ENCODE measurements at places on chromosomes 3 and 15.

GRCh38 chr15:98907927-98908471 is 99.6 kb downstream of the PGPEP1L start:
- DNase-seq = no peak

- no peak for DNase-seq
Observed at GRCh38 chr3:138038725-138039462, 28.9 kb downstream of the CLDN18 start.

- DNase-seq = no peak
Observed at GRCh38 chr3:78434801-78435200, 1333.0 kb downstream of the ROBO1 start.

- no peak for DNase-seq
Observed at GRCh38 chr3:10012106-10012505, 14.1 kb upstream of the FANCD2 start.
